Germinal center (tissue), 1 donor: ENCODE measurements at places on chromosomes 7 and 10.

GRCh38 chr10:129784891-129785290, 179.2 kb downstream of the EBF3 start:
- DNase-seq: no peak

DNA sequence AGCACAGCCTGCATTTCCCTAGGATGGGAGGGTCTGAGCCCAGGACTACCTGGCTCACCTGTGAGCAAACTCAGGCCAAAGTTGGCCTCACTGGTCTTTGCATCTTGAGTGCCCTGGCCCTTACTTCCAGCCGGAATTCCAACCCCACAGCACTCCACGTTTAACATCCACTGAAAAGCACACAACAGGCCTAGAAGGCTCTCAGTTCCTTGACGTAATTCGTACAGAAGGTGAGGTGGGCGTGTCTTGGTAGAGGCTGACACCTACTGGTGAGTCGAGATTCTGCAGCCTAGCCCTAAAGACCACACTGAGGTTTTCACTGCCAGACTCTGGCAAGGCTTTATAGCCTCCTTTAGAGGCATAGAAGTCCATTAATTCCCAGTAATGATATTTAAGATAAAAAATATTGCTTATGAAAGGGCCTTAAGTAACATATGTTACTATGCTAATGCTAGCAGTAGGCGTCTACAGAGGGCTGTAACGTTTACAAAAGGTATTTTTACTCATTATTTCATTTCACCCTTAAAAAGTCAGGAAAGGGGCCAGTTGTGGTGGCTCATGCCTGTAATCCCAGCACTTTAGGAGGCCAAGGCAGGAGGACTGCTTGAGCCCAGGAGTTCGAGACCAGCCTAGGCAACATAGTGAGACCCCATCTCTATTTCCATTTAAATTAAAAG, 95.8 kb downstream of the HIP1 start:
- DNase-seq: peak; percentile 83

DNA sequence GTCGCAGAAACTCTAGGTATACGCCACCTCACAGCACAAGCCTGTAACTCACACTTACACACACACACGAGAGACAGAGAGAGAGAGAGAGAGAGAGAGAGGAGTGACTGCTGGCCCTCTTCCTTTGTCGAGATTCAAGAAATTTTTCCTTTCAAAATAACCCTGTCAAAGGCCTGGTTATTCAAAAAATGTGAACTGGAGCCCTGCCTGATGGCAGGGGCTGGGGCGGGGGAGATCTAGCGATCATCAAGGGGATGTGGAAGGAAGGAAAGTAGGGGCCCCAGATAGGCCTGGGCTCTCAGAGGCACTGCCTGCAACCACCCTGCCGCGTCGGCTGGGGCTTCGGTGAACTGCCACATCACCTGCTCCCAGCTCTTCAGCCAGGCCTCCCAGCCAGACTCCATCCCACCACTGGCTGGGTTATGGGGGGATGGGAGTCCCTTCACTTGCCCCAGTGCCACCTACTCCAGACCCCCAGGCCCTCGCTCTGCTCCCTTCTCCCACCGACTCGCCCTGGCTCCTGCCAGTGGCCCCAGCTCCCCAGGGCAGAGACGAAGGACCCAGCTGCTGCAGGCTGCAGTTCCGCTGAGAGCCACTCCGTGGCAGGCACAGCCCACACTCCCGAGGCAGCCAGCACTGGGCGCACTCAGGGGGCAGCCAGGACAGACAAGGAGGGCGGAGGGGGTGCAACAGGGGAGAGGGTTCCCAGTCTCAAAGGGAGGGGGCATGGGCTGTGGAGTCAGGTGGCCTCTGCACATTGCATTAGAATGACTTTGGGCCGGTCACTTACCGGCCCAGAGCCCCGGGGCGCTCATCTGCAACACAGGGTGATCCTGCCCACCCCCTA, 15.3 kb downstream of the KCNH2 start:
- DNase-seq: peak; percentile 81

DNA sequence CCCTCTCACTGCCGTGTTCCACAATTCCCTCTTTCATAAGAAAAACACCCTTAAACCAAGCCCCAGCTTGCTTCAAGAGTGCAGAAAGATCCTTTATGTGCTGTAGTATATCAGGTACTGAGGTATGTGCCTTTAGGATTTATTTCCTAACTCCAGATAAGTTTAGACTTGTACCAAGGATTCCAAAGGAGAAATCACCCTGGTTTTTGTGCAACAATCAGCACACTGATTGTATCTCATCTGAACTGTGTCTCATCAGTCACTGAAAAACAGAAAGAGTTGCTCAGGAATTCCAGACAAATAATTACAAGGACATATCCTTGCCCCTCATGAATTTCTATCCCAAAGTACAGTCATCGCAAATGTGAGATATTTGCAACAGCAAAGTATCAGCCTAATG, 77.2 kb upstream of the PTPRZ1 start:
- DNase-seq: no peak

GRCh38 chr7:115676080-115676479, 354.5 kb downstream of the TFEC start:
- no peak for DNase-seq

GRCh38 chr10:29636178-29636577, 1.4 kb upstream of the SVIL start:
- no peak for DNase-seq
